Activated CD4-positive, alpha-beta T cell treated with anti-CD3 and anti-CD28 coated beads for 36 hours (primary cell): ENCODE measurements at places on chromosomes 1 and 21. TPM values are rescaled to one million over a fixed set of nuclear protein-coding genes. Genes with fewer than 3 reads are reported as not detected.

The MARK1 gene
- total RNA-seq = not detected

The KRTAP21-2 gene
- not detected for total RNA-seq

The GNAT2 gene
- total RNA-seq = 0.26 TPM

The ABCA4 gene
- total RNA-seq = 0.14 TPM

The SPRR2B gene
- not detected for total RNA-seq

The CLEC20A gene
- total RNA-seq = not detected

The BTBD8 gene
- 1.8 TPM for total RNA-seq

The KIF2C gene
- total RNA-seq = 119 TPM

The ZNF695 gene
- 0.81 TPM for total RNA-seq

The FCRLB gene
- not detected for total RNA-seq

The PADI1 gene
- total RNA-seq = not detected

The TMEM52 gene
- 1.1 TPM for total RNA-seq

The CNR2 gene
- not detected for total RNA-seq

The OR2L3 gene
- not detected for total RNA-seq

The LYPD8 gene
- total RNA-seq = not detected

The S100A7A gene
- not detected for total RNA-seq

The SOX13 gene
- 1.1 TPM for total RNA-seq

The OLIG2 gene
- total RNA-seq = not detected

The TIE1 gene
- not detected for total RNA-seq

The PSRC1 gene
- 18.4 TPM for total RNA-seq

The MAEL gene
- total RNA-seq = not detected

The IFI44 gene
- total RNA-seq = 43.1 TPM

The RUNX3 gene
- total RNA-seq = 167 TPM

The LCE1A gene
- total RNA-seq = not detected
